ENCODE measurements at places on chromosomes 11 and 22. TPM values are rescaled to one million over a fixed set of nuclear protein-coding genes. Genes with fewer than 3 reads are reported as not detected.

The MMP12 gene
- 2.2 TPM for polyA plus RNA-seq

- no peak for DNase-seq
These were observed 1.5 kb downstream of the TMEM121B start for GRCh38 chr22:17119481-17120202.

DNA sequence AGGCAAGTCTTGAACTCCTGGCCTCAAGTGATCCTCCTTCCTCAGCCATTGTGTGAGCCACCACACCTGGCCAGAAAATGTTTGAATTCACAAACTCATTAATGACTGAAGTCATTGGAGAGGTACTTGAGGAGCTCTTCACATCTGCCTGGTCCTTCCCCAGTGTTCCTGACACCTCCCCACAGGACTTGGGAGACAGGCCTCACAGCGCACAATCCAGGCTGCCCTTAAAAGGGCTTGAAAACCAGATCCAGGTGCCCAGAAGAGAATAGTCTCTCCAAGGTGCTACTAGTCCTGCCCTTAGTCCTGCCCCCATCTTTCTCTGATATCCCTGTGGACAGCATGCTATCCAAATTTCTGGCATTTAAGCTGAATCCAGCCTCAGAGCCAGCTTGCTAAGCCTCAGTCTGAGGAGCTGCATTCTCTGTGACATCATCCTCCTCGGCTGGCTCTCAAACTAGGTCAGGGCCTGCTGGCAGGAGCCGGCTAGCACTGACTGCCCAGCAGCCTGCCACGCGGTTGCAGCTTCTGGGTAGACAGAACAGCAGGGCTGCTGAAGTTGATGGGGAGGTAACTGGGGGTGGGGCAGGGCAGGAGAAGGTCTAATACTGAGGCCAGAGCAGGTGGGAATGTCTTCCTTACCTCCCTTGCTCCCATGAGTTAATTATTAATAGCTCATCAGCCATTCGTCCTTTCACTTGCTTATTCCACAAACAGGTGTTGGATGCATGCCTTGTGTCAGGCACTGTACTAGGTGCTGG, 35.3 kb upstream of the NECTIN1 start:
- DNase-seq, result no peak

The TESMIN gene
- 15.2 TPM for polyA plus RNA-seq

- no peak for DNase-seq
These were observed 673 bp upstream of the PANX2 start for GRCh38 chr22:50169774-50170341.

The PKDREJ gene
- 0.42 TPM for polyA plus RNA-seq

DNA sequence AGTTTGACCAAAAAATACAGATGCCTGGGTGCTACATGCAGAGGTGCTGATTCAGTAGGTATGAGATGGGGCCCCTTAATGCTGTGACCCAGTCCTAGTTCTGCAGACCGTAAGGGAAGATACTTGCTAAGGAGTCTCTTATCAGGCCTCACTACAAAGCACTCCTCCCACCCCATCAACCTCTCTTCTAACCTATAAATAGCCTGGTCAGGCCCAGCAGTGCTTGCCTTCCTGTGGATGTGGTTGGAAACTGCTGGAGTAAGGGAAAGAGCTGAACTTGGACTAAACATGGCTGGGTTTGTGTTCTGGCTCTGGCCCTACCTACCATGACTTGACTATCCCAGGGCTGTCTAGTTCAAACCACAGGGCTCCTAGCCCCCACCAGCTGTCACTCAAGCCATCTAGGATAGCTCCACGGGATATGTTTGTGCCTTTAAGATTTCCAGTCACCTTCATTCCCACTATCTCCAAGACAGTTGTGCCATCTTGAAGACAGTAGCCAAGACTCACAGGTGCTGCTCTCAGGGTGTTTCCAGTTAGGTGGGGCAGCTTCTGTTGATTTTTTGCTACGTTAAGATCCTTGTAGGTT, 9.5 kb upstream of the DKK3 start:
- DNase-seq, result no peak

The GGTLC3 gene
- polyA plus RNA-seq, result 0.28 TPM

DNA sequence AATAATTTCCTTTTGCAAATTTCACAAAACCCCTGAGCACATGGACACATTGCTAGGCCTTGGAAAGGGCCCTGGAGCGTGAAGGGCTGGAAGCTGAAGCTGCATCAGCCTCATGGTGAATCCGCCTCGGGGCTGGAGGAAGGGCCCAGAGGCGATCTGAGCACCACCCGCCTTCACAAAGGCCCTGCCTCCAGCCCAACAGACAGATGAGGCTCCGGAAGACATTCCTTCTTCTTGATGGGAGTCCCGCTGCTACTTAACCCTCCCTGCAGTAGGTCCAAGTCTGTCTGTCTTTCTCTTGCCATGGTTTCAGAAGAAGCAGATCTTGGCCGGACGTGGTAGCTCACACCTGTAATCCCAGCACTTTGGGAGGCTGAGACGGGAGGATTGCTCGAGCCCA, 16.5 kb downstream of the ARRB1 start:
- DNase-seq, result no peak

The DSCAML1 gene
- polyA plus RNA-seq, result 4.0 TPM

DNA sequence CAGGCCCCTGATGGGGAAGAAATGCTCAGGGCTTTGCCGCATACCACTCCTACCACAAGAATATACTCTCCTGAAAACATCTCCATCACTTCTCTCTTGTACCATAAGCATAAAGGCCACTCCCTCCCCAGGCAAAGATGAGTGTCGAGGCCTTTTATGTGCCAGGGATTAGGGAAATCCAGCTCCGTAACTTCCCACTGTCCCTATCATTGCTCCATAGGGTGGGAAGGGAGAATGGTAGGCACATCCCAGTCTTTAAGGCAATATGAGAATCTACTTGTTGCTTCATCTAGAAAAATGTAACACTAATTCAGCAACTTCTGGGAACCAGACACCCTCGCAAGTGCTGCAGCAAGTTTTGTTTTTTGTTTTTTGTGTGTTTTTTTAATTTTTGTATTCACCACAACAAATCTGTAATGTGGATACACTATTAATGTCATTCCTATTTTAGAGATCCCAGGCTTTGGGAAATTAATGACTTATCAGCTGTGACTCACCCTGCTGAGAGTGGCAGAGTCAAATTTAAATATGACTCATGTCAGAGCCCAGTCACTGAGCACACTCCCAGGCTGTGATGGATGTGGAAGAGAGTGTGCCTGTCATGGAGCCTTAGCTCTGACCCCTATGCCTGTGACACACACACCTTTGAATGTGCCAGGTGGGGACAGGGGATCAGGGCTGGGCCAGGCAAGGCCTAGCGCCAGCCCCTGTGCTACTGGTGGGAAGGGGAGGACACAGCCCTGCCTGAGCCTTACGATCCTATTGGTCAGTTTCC, 23.4 kb downstream of the PANX1 start:
- no peak for DNase-seq

- no peak for DNase-seq
These were observed 5.3 kb downstream of the GAS2 start for GRCh38 chr11:22671751-22672150.

The SLC22A12 gene
- 5.4 TPM for polyA plus RNA-seq

The MMP11 gene
- 18.7 TPM for polyA plus RNA-seq

DNA sequence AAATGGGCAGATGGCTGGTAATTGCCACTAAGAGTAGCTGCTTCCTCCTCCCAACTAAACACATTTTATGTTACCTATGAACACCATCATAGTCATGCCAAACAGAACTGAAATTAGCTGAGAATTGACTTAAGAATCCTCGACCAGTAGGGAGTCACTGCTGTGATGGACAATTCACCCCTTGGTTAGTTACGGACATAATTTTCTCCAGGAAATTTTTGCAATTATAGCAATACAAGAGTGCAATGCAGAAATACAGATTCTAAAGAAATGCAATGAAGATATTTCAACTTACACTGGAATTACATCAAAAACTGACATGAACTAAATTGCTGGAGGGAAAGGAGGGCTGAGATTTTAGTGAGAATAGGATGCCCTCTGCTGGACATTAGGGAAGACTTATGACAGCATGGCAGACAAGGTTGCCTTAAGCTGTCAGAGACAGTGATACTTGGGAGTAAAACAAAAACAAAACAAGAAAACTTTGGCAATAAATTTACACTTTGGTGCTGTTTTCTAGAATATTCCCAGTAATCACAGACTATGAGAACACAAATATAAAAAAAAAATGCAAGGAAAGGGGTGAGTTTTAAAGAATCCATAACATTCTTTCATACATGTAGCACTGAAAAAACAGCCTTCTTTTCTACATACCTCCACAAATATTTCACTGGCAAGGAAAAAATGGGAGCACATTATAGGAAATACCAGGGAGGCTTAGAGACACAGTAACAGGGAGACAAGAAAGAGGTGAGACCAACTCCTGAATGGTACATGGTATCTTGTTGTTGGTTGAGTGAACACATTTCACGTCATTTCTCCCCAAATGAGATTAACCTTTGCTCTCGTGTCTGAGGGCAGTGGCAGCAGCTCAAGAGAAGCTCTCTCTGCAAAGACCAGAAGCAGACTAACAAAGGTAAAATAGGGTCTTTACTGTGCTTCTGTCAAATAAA, 11.2 kb upstream of the PPP2R1B start:
- DNase-seq, result no peak

DNA sequence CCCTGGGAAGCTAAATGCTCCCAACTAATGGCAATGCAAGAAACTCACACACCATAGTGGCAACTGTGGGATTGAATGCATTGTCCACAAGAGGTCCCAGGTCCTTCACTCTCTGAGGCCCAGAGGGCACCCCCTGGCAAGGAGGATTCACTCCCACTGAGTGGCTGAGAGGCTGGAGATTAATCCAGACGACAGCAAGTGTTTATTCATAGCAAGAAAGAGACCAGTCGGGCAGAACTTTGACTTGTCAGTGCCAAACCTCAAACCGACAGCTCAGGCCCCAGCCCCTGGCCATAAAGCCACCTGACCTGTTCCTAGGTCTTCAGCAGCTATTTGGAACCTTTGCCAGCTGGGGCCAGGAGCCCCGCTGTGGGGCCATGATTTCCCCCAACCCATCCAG, 54.5 kb upstream of the MPEG1 start:
- no peak for DNase-seq

DNA sequence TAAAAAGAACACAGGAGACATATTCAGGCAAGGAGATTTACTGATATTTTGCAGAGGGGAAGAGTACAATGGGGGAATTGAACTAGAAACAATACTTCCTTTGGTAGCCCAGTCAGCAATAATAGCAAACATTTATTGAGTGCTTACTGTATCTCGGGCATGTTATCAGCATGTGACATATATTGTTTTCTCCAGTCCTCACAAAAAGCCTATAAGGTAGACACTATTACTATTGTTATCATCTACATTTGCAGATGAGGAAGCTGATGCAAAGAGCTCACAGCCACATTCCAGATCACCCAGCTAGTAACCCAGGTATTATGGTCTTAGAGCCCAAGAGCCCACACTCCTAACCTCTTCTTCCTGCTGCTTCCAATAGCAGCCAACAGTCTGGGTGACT, 27.9 kb downstream of the NAV2 start:
- no peak for DNase-seq

The BEST1 gene
- 3.7 TPM for polyA plus RNA-seq

DNA sequence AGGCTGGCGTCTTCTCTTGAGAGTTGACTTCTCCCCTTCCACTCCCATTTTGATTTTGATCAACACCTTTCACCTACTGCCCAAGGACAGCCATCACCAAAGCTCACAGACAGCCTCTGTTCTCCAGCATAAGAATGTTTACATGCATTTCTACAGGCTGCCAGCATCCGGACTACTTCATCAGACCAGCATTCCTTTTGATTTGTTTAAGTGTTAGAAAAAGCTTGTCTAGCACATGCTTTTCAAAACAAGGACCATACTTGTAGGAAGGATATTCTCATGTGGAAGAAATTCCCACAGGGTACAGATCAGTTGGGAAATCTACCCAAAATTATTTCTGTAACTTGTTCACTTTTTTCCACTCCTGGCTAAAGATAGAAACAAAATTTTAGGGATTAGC, 6.2 kb upstream of the KCNA4 start:
- no peak for DNase-seq

The MLC1 gene
- 1.1 TPM for polyA plus RNA-seq

The TSPAN4 gene
- 87.3 TPM for polyA plus RNA-seq

The OR2AG2 gene
- polyA plus RNA-seq, result 0.05 TPM

GRCh38 chr11:105942921-105943320, 79.1 kb downstream of the MSANTD4 start:
- no peak for DNase-seq

DNA sequence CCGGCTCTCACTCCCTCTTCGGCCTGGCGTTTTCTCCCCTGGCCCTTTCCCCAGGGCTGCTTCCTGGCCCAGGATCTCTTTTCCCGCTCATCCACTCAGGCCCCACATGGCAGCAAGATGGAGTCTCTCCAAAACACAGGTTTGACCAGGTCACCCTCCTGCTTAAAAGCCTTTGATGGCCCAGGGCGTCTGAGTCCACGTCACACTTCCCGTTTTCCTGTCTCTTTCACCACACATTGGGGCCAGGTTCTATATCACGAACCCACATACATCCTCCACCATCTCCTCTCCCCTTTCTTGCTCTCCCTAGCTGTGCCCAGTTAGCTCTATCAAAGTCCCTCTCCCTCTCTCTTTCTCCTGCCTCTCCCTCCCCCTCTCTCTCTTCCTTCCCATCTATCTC, 7.8 kb upstream of the LRRC32 start:
- DNase-seq, result no peak

The CCDC73 gene
- 0.31 TPM for polyA plus RNA-seq

GRCh38 chr11:134785059-134785458, 373.0 kb upstream of the B3GAT1 start:
- no peak for DNase-seq

GRCh38 chr11:1655168-1656060, 25.8 kb downstream of the KRTAP5-5 start:
- no peak for DNase-seq

DNA sequence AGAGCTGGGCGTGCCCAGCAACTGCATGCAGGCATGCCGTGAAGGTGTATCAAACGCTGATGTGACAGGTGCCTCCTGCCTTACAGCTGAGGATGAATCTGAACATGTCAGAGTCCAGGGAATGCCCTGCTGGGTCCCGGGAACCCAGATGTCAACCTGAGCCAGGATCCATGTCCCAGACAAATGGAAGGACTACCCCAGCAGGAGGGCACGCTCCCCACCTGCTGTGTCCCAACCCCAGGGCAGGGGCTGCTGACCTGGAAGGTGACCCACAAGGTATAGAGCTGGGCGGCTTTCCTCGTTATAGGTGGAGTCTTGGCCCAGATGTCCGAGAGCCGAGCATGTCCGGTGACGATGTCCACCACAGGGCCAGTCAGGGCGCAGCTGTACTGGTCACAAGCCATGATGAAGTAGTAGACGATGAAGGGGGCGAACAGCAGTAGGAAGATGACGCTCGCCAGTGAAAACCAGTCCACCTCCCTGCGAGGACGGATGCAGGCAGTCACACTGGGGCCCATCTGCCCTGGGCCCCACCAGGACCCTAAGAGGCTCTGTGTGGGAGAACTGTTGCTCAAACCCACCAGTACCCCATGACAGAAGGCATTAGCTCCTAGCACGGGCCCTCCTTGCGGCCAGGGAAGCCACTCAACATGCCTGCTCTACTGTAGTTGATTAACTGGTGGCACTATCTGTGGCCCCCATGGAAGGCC, 4.3 kb downstream of the DHCR7 start:
- DNase-seq, result no peak

GRCh38 chr11:19789835-19790710, 77.4 kb downstream of the NAV2 start:
- no peak for DNase-seq

The KRTAP5-9 gene
- 0.34 TPM for polyA plus RNA-seq

Data from left renal cortex interstitium (tissue), 4 donors.